Fibroblast of the aortic adventitia (primary cell): ENCODE measurements at places on chromosomes 7 and 10. TPM values are rescaled to one million over a fixed set of nuclear protein-coding genes. Genes with fewer than 3 reads are reported as not detected.

GRCh38 chr10:72316748-72317435 is 37.8 kb downstream of the DNAJB12 start:
- DNase-seq = no peak

DNA sequence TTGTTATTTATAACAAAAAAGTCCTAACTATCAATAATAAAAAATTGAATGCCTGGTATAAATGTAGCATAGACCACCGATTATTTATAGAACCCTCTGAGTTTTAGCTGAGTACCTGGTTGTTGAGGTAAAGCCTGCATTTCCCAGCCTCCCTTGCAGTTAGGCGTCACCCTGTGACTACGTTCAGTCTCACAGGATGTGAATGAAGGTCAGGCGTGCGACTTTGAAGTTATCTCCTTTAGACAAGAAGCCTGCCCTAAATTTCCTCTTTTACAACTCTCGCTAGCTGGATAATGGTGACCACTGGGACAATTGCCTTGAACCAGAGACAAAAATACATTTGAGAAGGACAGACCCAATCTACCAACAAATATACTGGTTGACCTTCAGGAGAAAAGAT is 67.5 kb upstream of the TES start:
- no peak for DNase-seq

DNA sequence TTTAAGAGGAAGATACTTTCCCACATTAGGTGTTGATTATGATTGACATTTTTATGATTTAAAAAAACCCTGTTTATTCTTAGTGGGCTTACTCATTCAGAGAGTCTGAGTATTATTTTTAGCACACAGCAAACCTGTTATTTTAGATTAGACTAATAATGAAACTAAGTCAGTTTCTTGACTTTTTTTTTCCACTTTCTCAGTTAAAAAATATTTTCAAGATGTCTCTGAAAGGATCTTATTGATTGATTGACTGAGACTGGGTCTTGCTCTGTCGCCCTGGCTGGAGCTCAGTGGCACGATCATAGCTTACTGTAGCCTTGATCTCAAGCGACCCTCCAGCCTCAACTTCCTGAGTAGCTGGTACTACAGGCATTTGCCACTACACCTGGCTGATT is 20.4 kb upstream of the INPP5F start:
- DNase-seq = no peak

GRCh38 chr10:12508165-12508564 is 158.8 kb downstream of the CAMK1D start:
- no peak for DNase-seq

- DNase-seq = peak; percentile 71
Measured at GRCh38 chr10:118939211-118940007, 90.1 kb upstream of the NANOS1 start.

GRCh38 chr10:71359364-71360046 is 37.2 kb upstream of the CDH23 start:
- peak; percentile 45 for DNase-seq

HOXA4 gene
- total RNA-seq = 0.57 and 0.99 TPM in 2 replicates

FAM25A gene
- not detected in 2 replicates for total RNA-seq

ADCY1 gene
- total RNA-seq = 0.25 and 0.72 TPM in 2 replicates

- no peak for DNase-seq
Measured at GRCh38 chr10:88138319-88138848, 275.0 kb downstream of the PTEN start.

GRCh38 chr7:16611711-16612110 is 33.8 kb downstream of the ANKMY2 start:
- DNase-seq = no peak

GRCh38 chr7:144830024-144830785 is 5.6 kb downstream of the TPK1 start:
- DNase-seq = peak; percentile 38

DNA sequence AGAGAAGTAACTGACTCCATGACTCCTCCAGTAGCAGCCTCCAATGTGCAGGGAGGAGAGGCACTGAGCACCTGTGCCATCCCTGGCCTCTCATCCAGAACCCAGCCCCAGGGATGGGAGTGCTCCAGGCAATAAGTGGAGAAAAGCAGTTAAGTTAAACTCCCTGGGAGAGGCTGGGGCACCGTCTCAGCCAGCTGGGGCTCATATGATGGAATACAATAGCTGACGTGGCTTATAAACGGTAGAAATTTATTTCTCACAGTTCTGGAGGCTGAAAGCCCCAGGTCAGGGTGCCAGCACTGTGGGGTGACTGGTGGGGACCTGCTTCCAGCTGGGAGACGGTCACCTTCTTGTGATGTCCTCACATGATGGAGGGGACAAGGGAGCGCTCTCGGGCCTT is 94.7 kb downstream of the RAMP3 start:
- no peak for DNase-seq

TMEM178B gene
- total RNA-seq = 0.09 TPM in 1 of 2 replicates, not detected in the other

TAS2R5 gene
- 1.4 TPM in 1 of 2 replicates, not detected in the other for total RNA-seq

GRCh38 chr7:4074994-4075393 is 607.1 kb upstream of the FOXK1 start:
- DNase-seq = no peak

- DNase-seq = no peak
Measured at GRCh38 chr10:8378198-8378983, 323.9 kb downstream of the GATA3 start.

LRRC4 gene
- total RNA-seq = 0.27 TPM in 1 of 2 replicates, not detected in the other

DNA sequence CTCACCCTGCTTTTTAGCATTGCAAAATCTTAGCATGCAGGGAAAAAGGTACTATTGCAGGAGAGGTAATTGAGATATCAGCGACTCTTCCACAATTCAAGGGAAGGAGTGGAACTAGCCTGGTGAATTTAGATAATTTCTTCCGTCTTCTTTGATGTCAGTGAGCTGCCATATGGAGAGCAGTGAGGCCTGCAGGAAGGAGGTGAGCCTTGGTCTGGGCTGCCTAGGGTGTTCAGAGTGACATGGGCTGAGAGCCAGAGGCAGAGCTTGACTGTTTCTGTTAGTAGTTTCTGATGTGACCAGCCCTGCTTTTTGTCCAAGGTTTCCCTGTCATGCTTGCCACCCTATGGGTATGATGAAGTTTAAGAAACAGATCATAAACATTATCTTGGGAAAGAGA is 28.6 kb downstream of the KAT6B start:
- no peak for DNase-seq
